NCI-H1930 (cell line): ENCODE measurements at places on chromosomes 1 and 21.

GRCh38 chr1:156508955-156509234, 8.3 kb upstream of the MEF2D start:
- no peak for DNase-seq

GRCh38 chr1:196178083-196178635, 430.1 kb downstream of the KCNT2 start:
- DNase-seq: no peak

- no peak for DNase-seq
These were observed 245.3 kb downstream of the SLC45A1 start for GRCh38 chr1:8562881-8563865.

GRCh38 chr1:244395965-244396364, 55.7 kb downstream of the ADSS2 start:
- no peak for DNase-seq

- DNase-seq: no peak
These were observed 183.3 kb downstream of the PTGER3 start for GRCh38 chr1:70864302-70864701.

GRCh38 chr1:161131523-161132409, 701 bp downstream of the DEDD start:
- DNase-seq: no peak

DNA sequence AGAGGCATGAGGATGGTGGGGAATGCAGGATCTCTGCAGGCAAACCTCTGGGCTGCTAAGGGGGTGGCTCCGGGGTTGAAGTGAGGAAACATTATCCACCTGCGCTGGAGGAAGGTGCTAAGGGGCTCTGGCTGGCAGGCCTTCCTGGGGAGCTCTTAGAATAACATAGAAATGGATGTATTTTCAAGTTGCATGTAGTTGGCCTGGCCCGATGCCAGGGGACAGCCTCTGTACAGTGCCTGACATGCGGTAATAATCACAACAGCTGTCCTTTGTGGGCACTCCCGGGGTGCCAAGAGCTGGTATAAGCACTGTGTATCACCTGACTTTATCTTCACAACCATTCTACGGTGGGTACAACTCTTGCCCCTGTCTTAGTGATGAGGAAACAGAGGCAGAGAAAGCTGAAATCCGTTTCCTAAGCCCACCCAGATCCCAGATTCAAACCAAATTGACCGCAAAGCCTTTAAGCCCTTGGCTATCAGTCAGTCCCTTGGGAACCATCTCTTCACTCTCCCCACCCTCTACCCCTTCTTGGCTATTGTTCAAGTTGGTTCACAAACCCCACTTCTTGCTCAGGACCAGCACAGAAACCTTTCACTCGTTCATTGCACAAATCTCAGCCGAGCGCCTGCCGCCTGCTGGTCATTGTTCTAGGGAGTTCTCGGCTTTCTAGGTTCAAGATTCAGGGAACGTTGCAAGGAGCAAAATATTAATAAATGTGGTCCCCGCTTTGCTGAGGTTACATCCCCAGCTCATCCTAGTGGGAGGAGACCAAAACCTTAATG, 30.9 kb downstream of the PADI4 start:
- no peak for DNase-seq

DNA sequence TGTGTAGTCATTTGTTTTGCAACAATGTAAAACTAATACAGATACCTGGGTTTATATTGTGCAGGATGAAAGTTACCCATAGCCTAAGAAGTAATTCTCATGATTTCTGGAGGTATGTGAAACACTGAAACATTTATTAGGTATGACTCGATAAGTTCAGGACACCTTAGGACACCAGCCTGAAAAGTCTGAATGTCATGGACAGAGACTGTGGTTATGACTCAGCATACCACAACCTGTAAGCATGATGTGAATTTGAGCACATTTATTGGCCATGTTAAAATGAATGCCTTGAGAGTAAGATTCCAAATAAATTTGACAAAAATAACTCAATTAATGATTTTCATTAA, 1471.7 kb upstream of the B3GALT2 start:
- DNase-seq: no peak

DNA sequence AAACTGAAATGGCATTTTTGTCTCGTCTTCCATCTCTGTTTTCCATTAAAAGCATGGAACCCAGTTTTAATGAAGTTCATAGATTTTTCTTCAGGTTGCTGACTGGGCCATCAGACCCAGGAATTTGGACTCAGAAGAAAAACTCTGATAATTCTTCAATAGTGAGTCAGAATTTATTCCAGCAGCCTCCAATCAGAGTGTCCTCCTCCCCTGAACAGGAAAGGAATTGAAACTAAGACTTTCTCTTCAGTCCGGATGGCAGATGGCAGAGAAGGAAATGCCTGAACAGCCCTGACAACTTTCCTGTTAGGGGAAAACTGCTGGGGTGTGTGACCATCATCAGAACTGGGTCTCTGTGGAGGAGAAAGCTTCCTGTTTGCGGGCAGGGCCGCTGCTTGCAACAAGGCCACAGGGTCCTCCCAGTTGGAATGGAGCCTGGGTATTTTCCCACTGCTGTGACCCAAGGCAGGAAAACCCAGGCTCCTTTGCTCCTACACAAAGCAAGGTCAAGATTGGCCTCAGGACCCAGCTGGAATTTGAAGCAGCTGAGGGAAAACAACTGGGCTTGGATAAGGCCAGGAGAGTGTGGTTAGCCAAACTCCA, 20.7 kb downstream of the CD34 start:
- no peak for DNase-seq

GRCh38 chr1:167083066-167083665, 7.0 kb downstream of the GPA33 start:
- DNase-seq: no peak

- no peak for DNase-seq
These were observed 23.7 kb downstream of the MKNK1 start for GRCh38 chr1:46580140-46580903.

- DNase-seq: no peak
These were observed 11.1 kb downstream of the SELE start for GRCh38 chr1:169722779-169723178.

- DNase-seq: no peak
These were observed 23.7 kb upstream of the PEX19 start for GRCh38 chr1:160308451-160309184.

DNA sequence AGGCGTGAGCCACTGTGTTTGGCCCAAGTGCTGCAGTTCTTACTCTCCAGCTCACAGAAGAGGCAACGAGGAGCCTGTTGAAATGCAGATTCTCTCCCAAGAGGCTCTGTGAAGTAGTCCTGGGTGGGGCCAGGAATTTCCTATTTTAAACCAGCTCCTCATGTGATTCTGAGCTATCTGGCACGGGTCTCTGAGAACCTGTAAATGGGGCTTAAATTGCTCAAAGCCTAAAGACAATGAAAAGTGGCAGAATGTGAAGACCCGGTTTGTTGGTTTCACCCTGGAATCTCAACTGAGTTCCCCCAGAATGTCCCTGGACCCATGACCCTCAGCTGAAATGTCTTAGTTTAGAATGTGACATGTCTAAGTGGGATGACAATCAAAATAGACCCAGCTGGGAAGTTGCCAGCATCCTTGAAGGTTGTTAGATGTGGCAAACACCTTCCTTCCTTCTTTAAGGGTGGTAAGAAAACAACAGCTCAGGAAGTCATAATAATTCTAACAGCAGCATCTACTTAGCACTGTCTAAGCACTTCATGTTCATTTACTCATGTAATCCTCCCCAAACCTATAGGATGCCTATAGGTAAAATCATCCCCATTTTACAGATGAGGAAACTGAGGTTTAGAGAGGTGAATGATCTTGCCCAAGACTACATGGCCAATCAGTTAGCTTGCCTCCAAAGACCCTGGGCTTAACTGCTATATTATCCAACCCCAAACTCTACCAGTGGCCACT, 20.9 kb upstream of the ATP5PO start:
- DNase-seq: no peak

GRCh38 chr1:61515096-61515495, 209.8 kb downstream of the TM2D1 start:
- DNase-seq: no peak

DNA sequence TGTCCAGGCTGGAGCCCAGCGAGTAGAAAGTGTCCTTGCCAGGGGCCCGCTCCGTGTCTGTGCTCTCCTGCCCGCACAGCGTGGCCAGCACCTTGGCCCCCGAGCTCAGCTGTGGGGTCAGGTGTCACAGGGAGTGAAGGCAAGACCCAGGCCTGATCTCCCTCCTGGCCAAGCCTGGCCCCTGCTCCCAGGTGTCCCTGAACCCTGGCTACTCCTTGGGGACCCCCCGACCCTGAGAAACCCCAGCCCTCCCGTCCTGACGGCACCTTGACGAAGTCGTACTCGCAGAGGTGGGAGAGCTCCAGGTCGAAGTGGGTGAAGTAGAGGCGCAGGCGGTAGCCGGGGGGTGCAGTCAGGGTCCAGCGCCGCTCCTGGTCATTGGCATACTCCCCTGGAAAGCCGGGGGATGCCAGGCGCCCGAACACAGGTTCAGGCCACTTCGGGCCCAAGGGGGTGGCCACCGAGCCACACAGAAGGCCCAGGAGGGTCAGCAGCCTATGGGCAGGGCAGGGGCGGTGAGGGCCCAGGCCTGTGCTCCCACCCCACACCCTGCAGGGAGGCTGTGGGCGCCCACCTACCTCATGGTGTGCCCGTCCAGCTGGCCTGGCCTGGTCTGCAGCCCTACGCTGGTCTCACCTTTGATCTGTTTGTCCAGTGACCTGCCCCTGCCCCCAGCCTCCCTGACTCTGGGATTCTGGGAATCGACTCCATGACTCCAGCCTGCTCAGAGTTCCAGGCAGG, at the start of gene MASP2:
Gene MASP2 (minus strand): TSS at position 615 of the 741 bp plus-strand sequence. CDS start 32 bp downstream, at position 583.
- DNase-seq: no peak

DNA sequence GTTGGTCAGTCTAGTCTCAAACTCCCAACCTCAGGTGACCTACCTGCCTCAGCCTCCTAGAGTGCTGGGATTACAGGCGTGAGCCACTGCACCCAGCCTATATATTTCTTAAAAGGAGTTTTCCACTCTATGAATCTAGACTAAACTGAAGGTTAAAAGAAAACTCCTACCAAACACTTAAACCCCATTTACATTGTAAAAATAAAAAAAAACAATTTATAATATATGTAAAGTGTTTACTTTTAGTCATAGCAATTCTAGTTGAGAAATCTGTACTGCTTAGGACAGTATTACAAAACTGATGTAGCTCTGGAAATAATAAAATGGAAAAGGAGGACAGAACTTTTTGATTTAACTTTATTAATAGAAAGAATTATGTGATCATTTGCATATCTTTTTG, 9.5 kb downstream of the ASB17 start:
- DNase-seq: no peak

- no peak for DNase-seq
These were observed 11.0 kb upstream of the GPR157 start for GRCh38 chr1:9139930-9140329.

- no peak for DNase-seq
These were observed 72.1 kb upstream of the ZBTB40 start for GRCh38 chr1:22379566-22379965.

GRCh38 chr1:64948905-64949833, 17.2 kb downstream of the JAK1 start:
- DNase-seq: no peak

DNA sequence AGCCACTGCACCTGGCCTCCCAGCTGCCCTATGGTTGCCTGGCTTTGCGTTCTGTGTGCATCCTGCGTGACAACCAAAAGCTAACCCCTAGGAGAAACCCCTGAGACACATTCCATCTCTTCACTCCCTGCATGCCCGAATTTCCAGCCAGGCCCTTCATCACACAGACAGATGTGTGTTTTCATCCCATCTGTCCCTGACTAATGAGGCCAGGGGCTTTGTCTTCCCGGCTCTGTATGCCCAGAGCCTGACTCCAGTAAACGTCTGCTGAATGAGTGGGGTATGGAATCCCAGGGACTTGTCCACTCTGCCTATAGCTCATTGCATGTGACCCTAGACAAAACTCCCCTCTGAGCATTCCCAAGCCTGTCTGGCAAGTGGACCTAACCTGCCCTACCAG, 9.6 kb downstream of the ESPN start:
- DNase-seq: no peak

- no peak for DNase-seq
These were observed 61.2 kb upstream of the CASZ1 start for GRCh38 chr1:10857687-10858086.

DNA sequence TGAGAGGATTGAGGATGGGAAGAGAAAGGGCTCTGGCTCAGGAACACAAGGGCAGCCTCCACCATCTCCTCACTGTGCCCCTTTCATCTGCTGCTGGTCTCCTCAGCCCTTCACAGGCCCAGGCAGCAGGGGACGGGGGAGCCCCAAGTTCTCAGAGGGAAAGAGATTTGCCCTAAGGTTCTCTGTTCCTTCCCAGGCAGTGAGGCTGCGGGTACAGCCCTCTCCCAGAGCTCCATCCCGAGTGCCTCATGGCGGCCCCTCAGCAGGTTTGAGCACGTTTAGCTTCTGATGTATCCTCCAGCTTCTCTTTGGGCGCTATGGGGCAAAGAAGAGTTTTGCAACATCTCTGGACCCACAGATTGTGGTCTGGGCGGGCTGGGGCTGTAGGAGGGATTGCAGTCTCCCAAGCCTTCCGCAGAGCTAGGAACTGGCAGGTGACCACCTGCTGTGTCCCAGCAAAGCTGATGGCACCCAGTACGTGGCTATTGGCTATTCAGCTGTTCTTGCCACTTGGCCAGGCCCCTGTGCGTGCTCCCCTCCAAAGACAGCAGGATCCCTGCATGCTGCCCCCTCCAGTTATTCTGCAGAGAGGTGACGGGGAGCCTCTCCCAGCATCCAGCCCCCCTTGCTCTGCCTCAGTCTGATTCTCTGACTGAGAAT, 10.1 kb downstream of the DISP3 start:
- DNase-seq: no peak

- no peak for DNase-seq
These were observed 15.6 kb downstream of the RUNX3 start for GRCh38 chr1:24914226-24915069.

- DNase-seq: no peak
These were observed 4.9 kb downstream of the TRIM17 start for GRCh38 chr1:228411548-228412430.

DNA sequence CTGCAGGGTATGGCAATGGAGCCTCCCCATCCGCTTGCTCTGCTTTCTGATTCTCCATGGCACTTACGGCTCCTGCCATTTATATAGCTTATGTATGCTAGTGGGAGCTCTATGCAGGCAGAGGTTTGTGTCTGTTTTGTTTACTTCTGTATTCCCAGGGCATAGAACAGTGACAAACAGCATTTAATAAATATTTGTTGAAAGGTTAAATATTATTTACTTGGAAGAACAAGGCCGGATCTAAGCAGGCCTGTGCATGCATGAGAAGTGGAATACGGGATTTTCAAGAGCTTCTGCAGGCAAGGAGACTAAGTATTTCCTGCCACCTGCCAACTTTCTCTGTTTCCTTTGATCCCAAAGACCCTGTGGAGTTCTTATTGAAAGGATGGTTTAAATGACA, 90.7 kb downstream of the XCL2 start:
- no peak for DNase-seq

GRCh38 chr1:53942127-53942957, 3.2 kb downstream of the IFT25 start:
- DNase-seq: no peak
